GM23338 (cell line): ENCODE measurements at places on chromosomes 12 and 14.

- DNase-seq, result no peak
Measured at GRCh38 chr14:100261621-100262020, 22.7 kb downstream of the YY1 start.

DNA sequence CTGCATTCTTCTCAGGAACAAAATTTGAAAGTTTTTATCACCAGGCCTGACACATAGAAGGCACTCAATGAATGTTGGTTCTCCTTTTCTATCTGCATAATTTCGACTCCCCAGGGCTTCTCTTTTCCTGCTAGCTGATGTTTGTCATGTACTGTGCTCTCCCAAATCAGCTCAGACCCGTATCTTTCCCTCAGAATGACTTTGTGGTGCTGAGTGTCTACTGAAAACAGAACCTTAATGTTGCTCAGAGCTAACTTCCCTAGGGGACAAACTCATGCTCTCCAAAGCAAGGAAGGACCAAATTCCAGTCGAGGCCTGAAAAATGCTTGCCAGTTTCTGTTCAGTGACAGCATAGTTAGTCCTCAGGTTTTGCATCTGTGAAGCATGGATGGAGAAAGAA lies 1.9 kb downstream of the ARHGDIB start:
- DNase-seq, result no peak

DNA sequence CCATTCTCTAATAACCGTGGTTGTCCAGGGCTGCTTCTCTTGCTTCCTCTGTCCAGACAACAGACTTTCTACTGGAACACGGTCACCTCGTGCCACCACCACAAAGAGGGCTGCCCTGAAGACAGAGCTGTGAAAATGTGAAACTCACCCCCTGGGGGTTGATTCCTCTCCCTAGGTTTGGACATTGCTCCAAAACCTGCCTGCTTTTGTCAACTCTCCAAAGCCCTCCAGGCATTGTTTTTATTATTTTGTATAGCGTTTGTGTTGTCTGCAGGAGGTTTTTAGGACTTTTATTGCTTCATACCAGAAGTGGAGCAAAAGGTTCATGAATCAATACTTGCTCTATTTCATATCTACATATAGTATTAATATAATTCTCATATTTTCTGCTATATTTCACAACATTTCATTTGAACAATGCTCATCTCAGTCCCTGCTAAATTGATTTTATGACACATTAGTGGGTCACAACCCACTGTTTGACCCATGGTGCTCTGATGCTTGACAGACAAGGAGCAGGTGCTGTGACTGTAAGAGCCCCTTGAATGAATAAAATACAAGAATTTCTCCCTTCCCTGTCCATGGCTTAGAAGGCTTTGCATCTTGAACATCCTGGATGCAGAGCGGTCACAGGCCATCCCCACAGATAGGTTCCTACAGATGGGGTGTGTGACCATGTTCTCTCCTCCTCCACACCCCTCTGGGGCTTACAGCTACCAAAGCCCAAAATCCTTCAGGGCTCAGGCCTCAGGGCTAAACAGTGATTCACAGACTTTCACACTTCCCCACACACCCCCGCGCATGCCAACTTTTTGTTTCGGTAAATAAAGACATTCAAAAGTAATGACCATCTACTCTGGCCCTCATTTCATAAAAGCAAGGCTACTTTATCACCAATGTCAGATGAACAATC lies 20.6 kb upstream of the EML1 start:
- no peak for DNase-seq

DNA sequence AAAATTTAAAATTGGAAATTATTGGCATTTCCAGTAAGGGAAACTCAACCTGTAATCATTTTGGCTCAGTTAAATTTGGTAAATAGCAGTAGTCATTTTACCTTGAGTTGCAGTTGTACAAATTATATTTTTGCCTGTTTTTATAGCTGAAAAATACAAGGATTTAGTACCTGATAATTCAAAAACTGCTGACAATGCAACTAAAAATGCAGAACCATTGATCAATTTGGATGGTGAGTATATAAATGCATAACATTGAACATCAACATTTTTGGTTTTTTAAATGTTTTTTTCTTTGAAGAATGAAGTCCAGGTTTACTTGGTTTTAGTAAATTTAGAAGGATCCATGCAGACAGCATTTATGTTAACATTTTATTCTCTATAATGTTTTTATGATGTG lies 9.0 kb downstream of the RTRAF start:
- DNase-seq, result no peak

- no peak for DNase-seq
Measured at GRCh38 chr12:116196752-116197718, 80.5 kb downstream of the MED13L start.

DNA sequence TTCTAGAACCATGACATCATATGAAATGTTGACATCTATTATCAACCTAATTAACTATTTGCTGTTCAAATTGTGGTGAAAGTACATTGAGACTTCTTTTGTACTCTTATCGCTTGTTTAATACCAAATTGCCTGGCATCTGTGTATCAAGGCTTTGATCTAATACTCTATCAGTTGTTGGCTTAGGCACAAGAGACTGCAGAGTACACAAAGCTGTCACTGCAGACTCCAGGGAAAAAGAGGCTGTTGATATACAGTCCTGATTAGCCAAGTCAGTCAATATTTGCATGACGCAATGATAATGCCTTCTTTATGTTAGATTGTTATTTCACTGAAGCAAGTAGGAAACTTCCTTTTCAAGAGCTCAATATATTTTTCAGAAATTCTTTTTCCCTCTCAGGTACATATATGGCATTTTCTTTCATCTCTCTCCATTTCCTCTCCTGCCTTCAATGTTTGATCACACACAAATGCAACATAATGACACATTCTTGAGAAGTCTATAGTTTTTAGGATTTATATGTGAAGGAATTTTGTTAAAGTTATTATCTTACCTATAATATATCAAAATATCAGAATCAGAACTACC lies 32.3 kb upstream of the PTCSC3 start:
- no peak for DNase-seq

GRCh38 chr12:21248679-21249078 lies 86.0 kb downstream of the SLCO1A2 start:
- peak; percentile 50 for DNase-seq

- no peak for DNase-seq
Measured at GRCh38 chr12:11446372-11446771, 51.0 kb upstream of the PRB2 start.

GRCh38 chr12:53969588-53970259 lies 3.2 kb upstream of the HOXC11 start:
- no peak for DNase-seq

DNA sequence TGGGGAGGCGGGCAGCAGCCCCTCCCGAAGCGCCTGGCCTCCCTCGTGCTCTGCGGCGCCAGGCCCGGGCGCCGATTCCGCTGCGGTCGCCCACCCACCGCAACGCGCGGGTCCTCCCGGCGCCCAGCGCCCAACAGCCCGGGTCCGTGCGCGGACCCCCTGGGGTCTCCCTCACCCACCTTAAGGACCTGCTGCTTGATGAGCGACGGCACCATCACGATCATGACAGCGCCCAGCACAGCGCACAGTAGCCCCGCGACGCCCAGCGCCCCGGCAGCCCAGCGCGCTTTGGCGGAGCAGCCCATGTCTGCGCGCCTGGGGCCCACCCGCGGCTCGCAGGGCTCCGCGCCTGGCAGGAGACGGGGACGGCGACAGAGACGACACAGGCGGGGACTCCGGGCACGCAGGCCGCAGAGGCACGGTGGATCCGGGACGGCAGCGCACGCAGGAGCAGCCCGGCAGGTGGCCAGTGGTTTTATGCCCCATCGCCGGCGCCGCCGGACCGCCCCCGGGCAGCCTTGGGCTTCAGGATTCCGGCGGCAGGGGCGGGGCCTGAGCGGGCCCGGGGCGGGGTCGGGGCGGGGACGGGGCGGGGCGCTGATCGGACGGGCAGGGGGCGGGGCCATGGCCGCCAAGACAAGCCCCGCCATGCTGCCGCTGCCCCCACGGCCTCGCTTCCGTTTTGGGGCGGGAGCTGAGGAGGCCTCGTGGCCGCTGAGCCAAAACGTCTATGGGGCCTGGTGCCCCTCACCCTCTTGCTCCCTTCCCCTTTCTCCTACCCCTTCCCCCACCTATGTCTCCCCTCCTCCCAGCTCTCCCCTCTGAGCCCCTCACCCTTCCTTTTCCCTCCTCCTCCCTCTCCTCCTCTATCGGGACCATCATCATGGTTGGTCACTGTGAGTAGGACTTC lies at the start of gene SCARB1:
SCARB1 (minus strand) TSS at position 449 of the 910 bp plus-strand sequence; CDS start at position 305, 144 bp downstream.
- DNase-seq, result peak; percentile 86

DNA sequence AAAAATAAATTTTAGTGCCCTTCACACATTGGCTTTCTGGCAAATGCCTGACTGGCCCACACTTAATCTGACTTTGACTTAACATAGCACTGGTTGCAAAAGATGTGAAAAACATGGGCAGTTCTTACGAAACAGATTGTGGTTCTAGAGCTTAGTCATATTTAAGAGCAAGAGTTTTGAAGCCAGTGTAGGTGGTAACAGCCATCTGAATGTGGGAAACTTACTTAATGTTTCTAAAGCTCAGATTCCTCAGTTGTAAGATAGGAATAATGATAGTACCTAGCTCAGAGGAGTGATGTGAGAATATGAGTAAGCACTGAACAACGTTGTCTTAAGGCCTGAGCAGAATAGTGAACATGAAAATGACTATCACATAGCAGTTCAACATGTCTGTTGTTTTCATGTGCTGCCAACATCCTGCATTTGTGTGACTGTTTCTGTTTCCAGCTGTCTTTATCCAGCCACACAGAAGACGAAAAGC lies 262.7 kb downstream of the SYT1 start:
- no peak for DNase-seq

GRCh38 chr12:24708043-24708442 lies 240.9 kb downstream of the BCAT1 start:
- DNase-seq, result no peak

DNA sequence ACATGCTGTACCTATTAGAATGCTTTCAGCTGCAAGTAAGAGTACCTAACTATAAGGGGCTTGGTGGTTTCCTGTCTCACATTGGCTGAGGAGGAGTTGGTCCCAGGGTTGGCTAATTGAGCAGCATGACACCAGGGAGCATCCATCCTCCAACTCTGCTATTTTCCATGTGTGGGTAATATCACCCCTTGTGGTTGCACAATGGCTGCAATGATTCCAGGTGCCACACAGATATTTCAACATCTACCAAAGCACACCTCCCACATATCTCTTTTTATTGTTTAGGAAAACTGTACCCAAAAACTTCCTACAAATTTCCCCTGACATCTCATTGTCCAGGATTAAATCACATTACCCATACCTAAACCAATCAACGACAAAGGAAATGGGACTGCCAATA lies 118.0 kb upstream of the EEA1 start:
- no peak for DNase-seq

DNA sequence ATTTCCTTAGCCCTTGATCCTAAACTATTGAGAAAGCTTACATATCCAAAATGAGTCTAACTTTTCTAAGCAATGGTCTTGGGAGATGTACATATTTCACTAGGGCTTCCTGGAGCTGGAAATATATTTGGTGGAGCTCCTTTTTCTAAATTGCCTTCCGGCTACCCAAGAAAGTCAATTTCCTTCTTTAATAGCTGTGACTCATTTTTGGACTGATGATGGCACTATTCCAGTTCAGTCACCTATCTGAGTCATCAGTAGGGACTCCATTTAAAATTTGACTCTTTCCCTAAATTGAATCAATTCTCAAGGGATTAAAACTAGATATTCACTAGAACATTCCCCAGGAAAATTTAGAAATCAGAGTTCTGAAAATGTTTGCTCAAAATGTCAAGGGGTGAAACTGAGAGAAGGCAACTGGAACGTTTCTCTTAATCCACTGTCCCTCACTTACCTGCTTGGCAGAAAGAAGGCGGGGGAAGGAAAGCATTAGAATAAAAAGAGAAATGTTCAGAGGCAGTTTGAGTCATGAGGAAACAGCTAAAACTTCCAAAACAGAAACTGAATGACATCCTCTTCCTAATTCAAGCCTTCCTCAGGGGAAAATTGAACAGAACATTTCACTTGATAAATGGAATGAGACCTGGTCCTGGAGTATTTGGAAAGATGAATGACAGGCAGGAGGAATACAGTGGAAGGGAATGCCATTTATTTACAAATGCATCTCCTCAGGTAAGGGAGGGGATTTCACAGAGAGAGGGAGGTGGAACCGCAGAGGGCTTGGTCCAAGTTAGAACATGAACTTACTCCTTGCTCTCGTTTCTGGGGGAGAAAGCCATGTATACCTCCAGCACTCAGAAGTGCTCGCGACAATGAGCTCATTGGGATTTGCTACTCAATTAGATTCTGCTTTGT lies 91.2 kb downstream of the RGS6 start:
- DNase-seq, result peak; percentile 15

DNA sequence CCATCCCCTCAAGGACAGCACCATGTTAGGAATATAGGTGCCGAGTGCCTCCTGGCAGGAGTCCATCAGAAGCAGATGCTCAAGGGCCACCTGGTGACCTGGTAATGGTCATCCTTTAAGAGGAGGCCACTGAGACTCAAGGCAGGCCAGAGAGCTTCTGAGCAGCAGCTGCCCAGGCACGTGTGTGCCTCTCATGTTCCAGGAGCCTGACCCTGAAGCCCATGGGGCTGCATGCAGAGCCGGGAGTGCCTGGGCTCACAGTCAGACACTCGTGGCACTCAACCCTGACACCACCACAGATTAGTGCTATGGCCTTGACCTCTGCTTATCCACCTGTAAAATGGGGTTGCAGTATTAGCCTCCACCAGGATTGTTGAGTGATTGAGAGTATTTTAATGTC lies 45.6 kb downstream of the C14orf132 start:
- DNase-seq, result no peak

- no peak for DNase-seq
Measured at GRCh38 chr14:68283378-68284123, 464.0 kb downstream of the RAD51B start.

DNA sequence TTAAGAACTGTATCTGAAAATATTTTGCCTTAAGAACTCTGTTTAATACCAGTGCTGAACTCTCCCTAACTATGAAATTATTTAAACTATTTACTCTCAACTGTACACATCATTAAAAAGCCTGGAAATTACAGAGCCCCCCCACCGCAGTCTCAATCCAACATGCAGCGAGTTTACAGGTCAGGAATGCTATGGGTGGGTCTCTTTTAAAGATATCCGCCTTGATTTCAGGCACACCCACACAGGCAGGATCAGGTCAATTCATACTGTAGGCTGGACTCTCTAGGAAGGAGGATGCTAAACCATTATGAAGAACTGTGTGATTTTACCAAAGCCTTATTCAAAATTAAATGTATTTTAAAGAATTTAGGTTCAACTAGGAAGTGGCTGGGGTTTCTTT lies 16.5 kb downstream of the SPTLC2 start:
- no peak for DNase-seq

DNA sequence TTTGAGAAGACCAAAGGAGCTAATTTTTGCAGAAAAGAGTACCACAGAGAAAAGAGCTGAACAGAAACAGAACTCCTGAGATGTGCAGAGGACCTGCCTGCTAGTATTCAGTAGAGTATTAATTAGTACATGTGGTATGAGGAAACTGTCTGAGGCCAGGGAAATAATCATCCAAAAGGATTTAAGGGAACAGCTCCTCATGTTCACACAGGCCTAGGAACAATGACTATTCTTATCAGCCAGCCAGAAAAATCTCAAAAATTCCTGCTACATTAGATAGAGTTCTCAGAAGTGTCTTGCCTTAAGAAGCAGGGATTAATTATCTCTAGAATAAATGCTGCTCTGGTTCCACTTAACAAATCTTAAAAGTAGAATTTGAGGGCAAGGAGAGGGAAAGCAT lies 36.4 kb downstream of the PKP2 start:
- DNase-seq, result no peak

GRCh38 chr12:14442221-14442881 lies 76.9 kb downstream of the ATF7IP start:
- DNase-seq, result no peak

- DNase-seq, result peak; percentile 74
Measured at GRCh38 chr14:37246427-37246829, 48.7 kb downstream of the MIPOL1 start.

GRCh38 chr12:92275443-92276154 lies 130.0 kb upstream of the BTG1 start:
- no peak for DNase-seq
